ENCODE measurements at places on chromosomes 4 and X.

- no peak for DNase-seq
Observed at GRCh38 chrX:105241056-105241455, 20.6 kb upstream of the TEX13A start.

- no peak for DNase-seq
Observed at GRCh38 chr4:2141762-2142451, 82.8 kb downstream of the NAT8L start.

- no peak for DNase-seq
Observed at GRCh38 chrX:15785176-15785750, 5.0 kb upstream of the ZRSR2 start.

GRCh38 chrX:96407501-96407900, 277.1 kb upstream of the DIAPH2 start:
- DNase-seq = no peak

DNA sequence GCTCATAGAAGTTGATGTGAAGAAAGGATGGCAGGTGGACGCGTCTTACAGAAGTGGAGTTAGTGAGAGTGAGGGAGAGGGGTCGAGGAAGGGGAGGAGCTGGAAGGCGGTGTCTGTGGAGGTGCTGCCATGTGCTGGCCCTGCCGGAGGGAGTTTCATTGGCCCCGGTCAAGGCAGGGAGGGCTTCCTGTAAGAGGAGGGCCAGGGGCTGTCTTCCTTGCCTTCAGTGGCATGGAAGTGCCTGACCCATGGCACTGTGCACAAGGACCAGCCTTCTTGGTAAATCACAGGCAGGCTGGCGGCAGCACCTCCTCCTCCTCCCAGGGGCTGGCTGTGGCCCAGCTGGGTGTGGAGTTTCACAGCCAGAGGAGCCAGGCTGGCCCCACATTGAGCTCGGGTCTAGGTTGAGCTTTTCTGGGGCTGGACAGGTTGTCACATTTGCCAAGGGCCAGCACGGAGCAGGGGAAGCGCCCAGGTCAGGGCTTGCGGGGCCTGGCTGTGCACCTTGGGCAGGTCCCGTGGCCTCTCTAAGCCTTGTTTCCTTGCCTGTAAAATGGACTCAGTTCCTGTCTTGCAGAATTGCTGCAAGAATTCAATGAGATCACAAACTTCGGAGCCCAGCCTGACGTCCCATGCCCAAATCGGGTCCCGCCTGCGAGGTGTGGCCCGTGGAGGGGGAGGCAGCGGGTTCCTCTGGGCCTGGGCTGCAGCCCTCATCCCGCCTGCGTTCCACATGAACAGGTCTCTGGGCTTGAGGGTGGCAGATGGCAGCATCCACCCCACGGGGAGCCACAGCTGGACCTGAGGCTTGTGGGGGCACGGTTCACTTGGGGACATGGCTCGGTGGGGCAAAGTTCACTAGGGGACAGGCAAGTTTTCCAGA, 7.0 kb downstream of the HTRA3 start:
- DNase-seq = no peak

DNA sequence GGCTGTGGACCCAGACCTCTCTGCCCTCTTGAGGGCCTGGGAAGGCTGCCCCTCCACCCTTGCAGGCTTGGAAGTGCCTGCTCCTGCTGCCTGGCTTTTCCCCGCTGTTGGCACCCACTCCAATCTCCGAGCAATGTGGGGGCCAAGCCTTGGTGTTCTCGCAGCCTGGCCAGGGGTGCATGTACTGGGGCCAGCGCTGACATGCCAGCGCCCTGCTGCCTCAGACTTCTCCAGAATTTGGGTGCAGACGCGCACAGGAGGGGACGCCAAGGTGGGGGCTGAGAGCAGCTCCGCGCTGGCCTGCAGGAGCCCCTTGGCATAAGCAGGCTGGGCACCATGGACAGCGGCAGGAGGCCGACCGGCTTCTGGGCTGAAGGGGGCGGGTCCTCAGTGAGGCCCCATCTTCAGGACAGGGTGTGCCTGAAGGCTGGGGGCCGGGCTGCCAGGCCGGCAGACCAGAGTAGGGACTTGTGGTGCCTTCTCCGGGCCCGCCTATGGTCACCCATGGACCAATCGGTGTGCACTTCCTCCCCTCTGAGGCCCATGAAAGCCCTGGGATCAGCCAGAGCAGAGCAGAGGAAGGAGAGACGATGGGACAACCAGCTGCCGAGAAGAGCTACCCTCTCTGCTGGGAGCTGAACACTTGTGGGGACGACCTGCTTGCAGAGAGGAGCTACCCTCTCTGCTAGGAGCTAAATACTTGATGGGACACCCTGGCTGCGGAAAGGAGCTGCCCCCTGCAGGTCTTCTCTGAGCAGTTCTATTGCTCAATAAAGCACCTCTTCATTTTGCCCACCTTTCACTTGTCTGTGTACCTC, 118.3 kb downstream of the DNAAF6 start:
- no peak for DNase-seq

GRCh38 chr4:26860922-26861433, 337 bp downstream of the STIM2 start:
- DNase-seq = no peak

- DNase-seq = no peak
Observed at GRCh38 chr4:28010577-28011240, 1150.1 kb downstream of the STIM2 start.

- no peak for DNase-seq
Observed at GRCh38 chr4:165208741-165209388, 1.5 kb downstream of the KLHL2 start.

DNA sequence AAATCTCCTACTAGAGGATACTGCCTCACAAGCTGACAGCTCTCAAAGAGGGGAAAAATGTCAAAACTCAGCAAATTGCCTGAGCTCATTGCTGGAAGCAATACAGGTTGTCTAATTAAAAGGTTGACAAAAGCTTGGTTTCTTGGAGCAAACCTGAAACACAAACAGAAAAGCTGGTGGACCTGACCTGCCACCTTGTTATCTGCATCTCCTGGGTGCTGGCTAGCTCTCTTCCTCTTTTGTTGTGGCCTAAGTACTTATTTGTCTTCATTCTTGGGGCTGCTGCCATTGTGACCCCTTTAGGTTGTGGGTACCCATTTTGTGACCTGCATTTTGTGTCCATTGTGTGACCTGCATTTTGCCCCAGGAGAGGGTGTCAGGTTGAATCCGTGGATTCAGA, 184.5 kb downstream of the KIT start:
- no peak for DNase-seq

GRCh38 chr4:127586922-127587571, 45.7 kb upstream of the INTU start:
- no peak for DNase-seq

- DNase-seq = no peak
Observed at GRCh38 chrX:41616255-41616654, 72.5 kb upstream of the GPR34 start.

- DNase-seq = no peak
Observed at GRCh38 chr4:175253184-175253902, 335.2 kb downstream of the ADAM29 start.

GRCh38 chr4:29311247-29311646, 1408.9 kb upstream of the PCDH7 start:
- DNase-seq = no peak

GRCh38 chr4:88759895-88760290, 62.3 kb upstream of the NAP1L5 start:
- DNase-seq = no peak

DNA sequence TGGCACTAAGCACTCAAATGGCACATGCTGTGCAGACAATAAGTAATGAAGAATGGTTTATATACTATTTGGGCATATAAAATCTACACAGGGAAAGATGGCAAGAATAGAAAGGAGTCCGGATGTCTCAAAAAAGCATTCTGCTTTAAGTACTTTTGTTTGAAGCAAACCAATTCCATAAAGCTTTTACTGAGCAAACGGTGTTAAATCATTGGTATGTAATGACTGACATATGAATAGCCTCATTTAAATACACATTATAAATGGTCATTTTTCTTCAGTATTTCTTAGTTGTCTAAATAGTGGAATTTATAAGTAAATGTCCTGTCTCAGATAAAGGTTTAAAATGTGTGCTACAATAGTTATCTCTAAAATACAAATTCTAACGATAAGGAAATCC, 6.0 kb downstream of the FBXO8 start:
- no peak for DNase-seq

- DNase-seq = no peak
Observed at GRCh38 chrX:148976571-148977400, 476.4 kb downstream of the AFF2 start.

DNA sequence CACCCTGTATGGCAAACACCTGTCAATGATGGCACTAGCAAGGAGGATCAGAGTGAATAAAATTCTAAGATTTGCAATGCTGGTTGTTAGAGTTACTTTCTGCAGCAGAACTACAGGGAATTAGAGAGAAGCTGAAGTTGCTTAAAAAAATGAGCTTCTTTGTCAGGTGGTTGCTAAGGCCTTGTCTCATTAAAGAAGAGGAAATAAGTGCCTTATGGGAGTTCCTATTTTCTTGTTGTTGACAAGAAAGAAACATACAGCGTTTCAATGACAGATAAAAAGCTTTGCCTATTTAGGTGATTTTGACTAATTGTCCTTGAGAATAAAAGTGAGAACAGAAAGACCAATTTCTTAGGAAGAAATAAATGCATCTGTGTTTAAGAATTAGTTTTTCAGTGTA, 106.0 kb upstream of the ARHGAP24 start:
- DNase-seq = no peak

GRCh38 chrX:109889289-109890006, 113.5 kb upstream of the TMEM164 start:
- no peak for DNase-seq

- DNase-seq = no peak
Observed at GRCh38 chrX:107744868-107745267, 30.7 kb downstream of the TSC22D3 start.

GRCh38 chr4:123463869-123464268, 67.3 kb downstream of the SPRY1 start:
- DNase-seq = no peak

DNA sequence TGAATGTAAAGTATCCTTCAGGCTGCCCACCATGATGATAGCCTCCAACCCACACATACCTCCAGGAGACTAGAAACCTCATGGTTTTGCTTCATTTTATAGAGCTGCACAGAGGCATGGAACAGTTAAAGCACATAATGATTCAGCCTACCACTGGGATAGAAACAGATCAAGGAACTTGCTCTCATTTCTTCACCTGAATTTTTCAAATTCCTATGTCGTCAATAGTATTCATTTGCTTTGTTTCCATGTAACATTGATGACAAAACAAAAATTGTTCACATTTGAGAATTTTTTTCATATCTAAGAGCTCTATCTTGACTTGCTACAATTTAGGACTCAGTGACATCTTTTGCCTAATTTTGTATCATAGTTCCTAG, 51.5 kb upstream of the ATOH1 start:
- DNase-seq = no peak

DNA sequence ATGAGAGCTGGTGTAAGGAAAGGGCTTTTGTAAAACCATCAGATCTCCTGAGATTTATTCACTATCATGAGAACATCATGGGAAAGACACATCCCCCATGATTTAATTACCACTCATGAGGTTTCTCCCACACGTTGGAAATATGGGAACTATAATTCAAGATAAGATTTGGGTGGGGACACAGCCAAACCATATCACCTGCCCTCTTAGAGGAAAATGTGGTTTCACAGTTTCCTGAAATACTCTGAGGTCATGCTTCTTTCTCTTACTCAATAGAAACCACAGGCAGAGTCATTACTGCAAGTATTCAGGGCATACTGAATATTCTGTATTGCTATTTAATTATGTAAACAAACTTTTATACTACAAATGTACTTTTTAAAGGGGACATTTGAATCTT, 1453.3 kb downstream of the PCDH18 start:
- DNase-seq = no peak

- DNase-seq = no peak
Observed at GRCh38 chrX:149962859-149963757, 24.8 kb upstream of the EOLA2 start.

DNA sequence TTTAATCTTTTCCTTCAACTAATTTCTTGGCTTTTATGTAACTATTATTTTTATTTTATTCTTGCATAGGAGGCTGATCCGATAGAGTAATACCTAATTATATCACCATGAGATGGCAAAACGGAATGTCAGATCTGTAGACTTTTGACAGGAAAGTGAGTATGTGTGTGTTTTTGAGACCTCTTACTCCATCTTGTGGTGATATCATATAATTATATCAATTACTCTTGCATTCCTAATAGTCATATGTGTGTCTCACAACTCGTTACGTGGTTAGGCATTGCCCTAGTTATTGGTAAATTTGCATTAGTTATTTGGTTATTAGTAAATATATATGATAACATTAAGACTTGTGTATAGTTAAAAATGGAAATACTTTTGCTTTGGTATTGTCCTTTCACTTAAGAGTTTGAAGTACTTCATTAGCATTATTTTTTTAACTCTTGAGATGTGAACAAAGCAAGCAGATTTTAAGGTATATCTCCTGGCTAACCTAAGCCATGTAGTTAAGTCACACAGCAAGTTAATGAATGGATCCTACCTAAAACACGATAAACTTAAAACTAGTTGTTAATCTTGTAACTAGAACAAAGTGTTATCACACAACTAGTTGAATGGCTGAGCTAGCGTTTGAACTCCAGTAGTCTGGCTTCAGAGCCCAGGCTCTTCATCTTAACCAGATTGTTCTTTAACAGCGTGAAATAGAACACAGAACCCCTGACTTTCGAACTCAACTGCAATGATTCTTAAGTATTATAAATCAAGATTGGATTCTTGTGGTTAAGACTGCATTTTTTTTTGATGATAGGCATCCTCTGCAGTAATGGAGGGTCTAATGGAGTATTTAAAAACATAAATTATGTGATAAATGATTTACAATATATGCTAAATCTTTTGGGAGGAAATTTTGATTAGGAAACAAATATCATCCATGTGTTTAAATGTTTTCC, 67.1 kb downstream of the PGRMC2 start:
- DNase-seq = no peak

DNA sequence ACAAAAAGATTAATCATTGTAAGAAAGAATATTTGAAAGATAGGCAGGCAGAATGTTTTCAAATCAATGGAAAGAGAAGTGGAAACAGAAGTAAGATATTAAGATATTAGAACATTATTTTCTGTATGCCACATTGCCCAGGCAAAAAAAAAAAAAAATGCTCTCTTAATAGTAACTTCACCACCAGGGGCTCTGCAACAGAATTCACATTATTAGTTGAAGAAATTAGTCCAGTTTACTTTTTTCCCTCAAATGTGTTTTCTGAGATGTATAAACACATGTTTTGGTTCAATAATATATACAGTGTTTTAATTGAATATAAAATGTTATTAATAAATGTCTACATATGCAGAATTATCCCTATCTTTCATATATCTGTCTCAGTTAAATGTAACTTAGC, 78.0 kb upstream of the ADAD1 start:
- DNase-seq = no peak

- DNase-seq = no peak
Observed at GRCh38 chrX:123525123-123525725, 207.6 kb downstream of the THOC2 start.

GRCh38 chr4:147550626-147551246, 66.5 kb upstream of the TMEM184C start:
- no peak for DNase-seq

- no peak for DNase-seq
Observed at GRCh38 chr4:14157262-14157661, 529.7 kb upstream of the BOD1L1 start.

All from cortex of kidney (tissue), 1 donor.